SHP77 (cell line): ENCODE measurements at places on chromosomes 11 and 22.
A peak's percentile ranks its signal among the peaks of the same experiment; 100 is the strongest.

DNA sequence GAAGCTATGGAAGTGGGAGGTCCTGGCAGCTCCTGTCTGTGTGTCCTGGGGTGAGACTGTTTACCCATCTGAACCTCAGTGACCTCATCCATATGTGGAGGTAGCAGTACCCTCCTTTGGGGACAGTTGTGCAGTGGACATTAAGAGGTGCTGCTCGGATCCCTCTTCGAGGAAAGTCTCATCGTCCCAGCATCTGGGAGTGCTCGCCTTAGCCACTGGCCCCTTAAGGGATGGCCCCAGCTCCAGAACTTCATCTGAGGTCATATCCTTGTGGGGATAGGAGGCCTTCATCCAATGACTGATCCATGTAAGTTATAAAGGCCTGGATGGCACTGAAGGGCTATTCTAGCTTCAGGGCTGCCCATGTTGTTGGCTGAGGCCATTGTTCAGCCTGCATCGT is 538.1 kb downstream of the MIAT start:
- DNase-seq: no peak

DNA sequence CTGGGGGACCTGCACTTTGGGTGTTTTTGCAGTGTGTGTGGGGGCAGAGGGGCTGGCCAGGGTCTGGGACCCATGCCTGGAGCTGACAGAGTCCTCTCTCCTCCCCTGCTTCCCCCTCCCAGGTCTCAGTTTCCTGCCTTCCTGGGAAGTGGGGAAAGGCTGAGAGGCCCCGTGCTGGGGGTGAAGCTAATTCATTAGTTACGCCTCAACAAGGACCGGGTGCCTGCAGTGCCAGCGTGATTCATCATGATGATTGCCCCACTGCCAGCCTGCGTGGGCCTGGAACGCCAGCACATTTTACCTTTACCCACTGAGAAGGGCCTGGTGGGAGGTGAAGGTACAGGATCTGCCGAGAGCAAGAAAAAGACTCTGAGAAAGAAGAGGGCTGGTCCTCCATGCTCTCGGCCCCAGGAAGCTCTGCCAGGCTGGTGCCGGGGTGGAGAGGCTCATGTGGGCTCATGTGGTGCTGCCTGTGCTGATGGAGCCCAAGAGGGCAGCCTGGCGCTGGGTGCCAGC is 2.9 kb upstream of the LRRC10B start:
- no peak for DNase-seq

DNA sequence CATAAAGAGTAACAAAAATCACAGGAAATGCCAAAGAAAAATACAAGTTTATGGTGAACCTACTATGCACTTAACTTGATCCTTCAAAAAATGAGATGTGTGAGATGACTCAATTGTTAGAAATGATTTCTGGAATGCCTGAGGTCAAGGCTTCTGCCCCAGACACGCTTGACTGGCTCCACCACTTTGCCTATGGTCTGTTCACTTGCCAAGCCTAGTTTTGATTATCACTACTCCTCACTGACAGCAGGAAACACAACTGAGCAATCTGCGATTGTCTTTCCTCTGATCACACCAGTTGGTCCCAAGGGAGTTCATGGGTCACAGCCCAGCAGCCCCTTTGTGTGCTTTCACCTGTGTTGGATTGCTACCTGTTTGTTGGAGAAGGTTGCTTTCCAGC is 20.6 kb upstream of the PRDM10 start:
- DNase-seq: no peak

DNA sequence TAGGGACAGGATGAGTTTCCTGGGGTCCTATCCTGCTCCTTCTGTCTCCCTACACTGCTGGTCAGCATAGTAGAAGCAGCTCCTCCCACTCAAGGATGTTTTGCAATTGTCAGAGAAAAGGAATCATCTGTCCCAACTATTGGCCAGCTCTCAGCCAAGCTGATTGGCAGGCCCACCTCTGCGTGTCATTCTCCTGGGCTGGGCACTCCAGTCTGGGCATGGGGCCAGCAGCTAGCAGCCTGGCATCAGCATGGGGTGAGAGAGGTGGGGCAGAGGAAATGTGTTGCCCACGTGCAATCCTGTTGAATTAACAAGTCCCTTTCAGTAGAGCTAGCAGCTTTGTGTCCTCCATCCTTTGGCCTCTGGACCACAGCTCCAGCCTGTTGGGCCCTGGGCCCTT is 14.1 kb downstream of the ANKK1 start:
- peak; percentile 31 for DNase-seq

DNA sequence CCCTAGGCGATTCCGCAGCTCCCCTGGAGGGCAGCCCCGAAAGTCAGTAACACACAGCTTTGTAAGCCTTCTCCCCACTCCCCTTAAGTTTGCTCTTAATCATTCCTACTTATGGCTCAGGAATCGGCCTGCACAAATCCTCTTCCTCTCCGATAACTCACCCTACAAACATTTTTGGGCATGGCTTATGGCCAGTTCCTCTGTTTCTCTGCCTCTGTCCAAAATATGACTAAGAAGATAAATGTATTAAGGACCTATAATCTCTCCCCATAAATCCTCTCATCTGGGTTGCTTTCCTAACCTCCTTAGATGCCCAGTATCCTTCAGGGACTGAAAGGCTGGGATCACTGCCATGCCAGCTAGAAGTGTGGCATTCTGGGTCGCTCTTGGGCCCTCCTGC is 41.0 kb downstream of the PAMR1 start:
- DNase-seq: no peak

DNA sequence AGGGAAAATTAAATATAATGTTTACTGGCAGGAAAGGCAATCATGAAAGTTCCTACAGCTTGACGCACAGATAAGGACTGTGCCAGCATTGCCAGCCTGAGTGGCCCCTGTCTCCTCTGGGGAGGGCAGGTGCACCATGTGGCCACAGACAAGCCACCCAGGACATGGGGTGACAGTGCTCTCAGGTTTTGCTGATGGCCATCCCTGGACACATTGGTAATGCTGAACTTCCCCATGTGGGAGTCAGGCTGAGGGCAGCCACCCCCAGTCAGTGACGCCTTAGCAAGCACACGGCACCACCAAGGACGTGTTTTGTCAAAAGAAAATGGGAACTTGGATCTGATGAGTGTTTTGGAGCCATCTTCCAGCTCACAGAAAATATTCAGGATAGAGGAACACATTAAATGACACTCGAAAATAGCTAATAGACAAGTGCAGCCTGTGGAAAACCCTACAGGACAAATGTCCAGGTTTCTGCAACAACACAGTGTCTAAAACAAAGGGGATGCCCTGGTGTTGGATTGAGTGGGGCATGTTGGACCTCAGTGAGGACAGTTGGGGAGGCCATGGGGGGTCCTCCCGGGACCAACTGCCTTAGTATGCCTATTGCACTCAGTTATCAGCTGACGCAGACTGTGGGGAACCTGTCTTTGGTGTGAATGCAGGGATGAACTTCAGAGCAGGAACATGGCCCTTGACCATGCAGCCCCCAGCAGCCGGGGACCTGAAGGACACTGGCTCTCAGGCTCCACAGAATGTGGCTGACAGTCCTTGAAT is 1450.5 kb downstream of the BRD1 start:
- no peak for DNase-seq

GRCh38 chr22:22692707-22693530 is 48.5 kb downstream of the GGTLC2 start:
- DNase-seq: peak; percentile 16

- no peak for DNase-seq
These were observed 21.6 kb downstream of the RTN4R start for GRCh38 chr22:20246368-20247009.

DNA sequence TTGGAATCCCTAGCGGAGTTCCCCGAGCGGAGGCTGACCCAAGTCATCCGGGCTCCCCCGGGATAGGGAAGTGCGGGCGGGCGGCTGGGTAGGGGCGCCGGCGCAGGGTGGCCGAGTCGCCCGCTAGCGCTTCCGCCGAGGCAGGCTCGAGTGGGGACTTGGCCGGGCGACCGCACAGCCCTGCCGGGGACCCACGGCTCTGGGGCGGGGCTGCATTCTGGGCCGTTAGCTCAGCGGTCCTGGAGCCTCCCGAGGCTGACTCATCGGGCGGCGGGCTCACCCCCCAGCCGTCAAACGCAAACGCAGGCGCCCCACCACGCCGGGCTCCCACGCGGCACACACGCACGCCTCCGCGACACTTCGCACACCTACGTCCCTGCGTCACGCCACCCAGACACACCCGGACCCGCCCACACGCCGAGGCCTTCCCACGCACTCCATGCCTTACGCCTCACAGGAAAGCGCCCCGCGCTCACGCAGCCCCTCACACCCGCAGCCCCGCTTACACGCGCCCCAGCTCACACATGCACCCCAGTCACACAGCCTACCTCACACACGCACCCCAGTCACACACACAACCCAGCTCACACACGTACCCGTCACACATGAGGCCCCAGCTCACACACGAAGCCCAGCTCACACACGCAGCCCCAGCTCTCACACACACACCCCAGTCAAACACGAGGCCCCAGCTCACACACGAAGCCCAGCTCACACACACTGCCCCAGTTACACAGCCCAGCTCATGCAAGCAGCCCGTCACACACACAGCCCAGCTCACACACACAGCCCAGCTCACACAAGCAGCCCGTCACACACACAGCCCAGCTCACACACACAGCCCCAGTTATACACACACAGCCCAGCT is 1.2 kb downstream of the PHLDB1 start:
- no peak for DNase-seq

DNA sequence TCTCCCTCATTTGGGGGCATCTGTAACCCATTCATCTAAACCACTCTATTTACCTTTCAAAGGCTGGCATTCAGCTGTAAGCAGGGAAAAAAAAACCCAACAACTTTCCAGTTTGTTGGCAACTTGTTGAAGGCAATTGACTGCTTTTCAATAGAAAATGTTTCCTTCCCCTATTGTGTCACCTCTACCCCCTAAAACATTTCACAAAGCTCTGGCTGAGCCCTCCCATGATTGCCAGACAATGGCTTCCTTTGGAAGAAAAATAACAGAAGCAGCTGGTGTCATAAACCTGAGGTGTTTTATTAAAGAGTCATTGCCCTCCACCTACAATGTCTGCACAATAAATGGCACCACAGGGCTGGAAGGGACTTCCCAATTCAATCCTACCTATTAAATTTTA is 22.1 kb upstream of the PSMA1 start:
- no peak for DNase-seq

- DNase-seq: no peak
These were observed 4.7 kb upstream of the TREH start for GRCh38 chr11:118684187-118684586.

DNA sequence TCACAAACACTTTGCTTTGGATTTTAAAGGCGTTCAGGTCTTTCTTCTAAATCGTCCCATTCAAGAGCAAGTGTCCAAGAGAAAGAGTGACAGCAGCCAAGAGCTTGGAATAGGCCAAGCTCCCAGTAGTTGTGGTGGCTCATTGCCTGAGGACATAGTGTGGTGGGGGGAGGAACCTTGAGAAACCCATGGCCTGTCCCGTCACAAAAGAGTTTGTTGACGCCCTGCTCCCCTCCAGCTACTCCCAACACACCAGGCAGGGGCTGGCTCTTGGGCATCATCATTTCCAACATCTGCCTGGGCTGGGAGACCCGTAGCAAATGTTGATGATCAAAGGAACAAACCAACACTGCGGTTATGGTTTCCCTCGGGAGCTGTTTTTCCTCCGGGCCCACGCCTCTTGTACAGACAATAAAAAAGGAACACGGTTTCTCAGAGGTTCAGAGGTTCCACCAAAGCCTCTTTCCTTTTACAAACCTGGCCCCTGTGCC is 20.8 kb downstream of the FADS3 start:
- DNase-seq: no peak

DNA sequence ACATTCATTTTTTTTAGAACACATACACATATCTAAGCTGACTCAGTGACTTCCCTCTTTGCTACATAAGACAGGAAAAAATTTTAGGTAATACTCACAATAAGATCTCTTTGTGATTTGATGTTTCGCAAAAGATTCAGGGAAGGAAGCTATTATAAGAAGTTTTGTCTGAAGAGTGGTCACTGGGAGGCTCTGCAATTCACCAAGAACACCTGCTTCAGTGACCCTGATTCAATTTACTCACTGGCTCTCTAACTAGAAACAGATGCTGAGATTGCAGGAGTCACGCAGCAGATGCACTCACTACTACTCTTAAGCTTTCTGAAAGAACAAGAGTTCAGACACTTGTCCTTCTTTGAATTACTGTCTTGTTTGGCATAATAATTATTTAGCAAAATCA is 193.6 kb upstream of the DDI1 start:
- no peak for DNase-seq

GRCh38 chr11:72927380-72927779 is 113.2 kb downstream of the ATG16L2 start:
- DNase-seq: no peak

DNA sequence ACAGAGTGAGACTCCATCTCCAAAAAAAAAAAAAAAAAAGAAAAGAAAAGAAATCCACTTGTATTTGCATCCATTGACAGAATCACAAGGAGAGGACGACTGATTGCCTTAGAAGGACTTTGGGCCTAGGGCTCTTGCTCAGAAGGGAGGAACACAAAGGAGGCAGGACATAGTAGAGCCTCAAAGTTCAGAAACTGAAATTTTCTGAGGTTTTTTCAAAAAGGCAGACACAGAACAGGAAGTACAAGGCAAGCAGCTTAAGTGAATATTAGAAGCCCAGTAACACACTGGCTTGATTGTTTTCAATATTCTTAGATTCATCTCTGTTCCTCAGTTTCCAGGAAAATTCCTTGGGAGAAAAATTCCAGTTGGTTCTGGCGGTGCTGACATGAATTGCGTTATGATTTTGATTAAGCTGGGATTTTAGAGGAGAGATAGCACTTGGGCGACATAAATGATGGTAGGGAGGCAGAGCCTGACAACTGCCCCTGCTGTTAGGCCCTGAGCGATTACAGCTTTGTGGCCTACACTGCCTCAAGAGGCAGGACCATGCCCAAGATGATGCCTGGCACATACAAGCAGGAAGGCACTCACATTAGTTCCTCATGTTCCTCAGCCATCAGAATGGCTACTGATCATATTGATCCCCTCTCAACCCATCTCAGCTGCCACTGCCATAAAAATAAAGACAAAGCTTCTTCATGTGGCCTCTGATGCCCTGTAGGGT is 15.3 kb downstream of the CLPB start:
- DNase-seq: no peak
